CD4-positive, alpha-beta T cell treated with Interleukin-2 at 100 ng/mL for 4 hours (primary cell): ENCODE measurements at places on chromosomes 5 and 9.

GRCh38 chr9:123353984-123354591 is 1.9 kb upstream of the CRB2 start:
- DNase-seq = peak; percentile 48

DNA sequence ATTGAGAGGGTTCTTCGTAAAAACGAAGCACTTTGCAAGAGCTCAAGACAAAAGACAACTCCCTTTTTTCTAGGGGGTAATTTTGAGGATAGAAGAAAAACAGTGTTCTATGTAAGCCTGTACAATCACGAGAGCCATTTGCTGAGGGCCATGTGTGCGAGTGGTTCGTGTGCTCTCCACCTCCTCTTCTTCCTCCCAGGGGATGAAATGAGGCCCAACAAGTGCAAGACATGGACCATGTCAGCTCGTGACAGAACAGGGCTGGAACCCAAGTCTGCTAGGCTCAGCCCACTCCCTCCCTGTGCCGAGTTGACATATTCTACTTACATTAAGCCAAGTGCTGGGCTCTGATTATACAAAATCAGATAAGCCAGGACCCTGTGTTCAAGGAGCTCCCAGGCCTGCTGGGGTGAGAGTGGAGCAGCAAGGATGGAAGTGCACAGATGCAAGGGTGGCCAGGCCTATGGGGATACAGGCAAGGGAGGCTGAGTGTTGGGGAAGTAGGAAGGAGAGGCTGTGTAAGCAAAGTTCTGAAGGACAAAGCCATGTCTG is 97.9 kb upstream of the MSX2 start:
- DNase-seq = no peak

DNA sequence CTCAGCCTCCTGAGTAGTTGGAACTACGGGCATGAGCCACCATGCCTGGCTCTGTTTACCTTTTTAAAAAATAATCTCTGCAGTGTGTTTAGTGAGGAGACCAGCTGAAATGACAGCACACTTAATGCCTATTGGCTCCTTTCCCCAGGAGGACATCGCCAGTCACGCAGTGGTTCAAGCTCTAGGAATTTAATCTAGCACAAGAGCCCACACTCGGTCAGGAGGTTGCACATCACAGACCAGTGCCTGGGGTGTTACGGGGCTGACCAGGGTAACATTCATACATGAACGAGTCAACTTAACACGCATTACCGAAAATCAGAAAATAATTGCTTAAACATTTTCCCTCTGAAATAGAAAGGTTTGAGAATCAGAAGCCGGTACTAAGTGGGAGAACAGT is 217.0 kb downstream of the GOLPH3 start:
- DNase-seq = no peak

- DNase-seq = no peak
Observed at GRCh38 chr9:36623280-36623679, 50.6 kb downstream of the MELK start.

DNA sequence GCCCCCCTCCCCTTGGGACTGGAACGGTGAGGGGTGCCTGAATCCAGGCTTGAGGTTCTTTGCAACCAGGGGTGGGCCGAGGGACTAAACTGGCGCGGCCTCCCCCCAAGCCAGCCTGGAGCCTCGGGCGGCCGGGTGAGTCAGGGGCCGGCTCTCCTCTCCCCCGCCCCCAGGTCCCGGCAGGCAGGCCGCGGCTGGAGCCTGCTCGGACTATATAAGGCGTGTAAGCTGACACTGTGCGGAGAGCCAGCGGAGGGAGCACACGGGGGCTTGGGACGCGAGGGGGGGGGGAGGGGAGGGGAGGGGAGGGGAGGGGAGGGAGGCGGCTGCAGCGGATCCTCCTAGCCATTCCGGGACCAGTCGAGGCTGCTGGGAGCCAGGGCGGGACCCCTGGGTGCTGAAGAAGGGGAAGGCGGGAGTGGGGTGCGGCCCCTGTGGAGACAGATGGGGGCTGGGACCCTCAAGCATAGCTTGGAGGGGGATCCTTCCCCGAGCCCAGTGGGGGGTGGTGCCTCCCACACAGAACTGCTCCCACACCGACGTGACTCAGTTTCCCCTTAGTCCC is 595 bp downstream of the PDLIM7 start:
- no peak for DNase-seq

GRCh38 chr5:154503698-154504039 is 25.6 kb upstream of the HAND1 start:
- no peak for DNase-seq

DNA sequence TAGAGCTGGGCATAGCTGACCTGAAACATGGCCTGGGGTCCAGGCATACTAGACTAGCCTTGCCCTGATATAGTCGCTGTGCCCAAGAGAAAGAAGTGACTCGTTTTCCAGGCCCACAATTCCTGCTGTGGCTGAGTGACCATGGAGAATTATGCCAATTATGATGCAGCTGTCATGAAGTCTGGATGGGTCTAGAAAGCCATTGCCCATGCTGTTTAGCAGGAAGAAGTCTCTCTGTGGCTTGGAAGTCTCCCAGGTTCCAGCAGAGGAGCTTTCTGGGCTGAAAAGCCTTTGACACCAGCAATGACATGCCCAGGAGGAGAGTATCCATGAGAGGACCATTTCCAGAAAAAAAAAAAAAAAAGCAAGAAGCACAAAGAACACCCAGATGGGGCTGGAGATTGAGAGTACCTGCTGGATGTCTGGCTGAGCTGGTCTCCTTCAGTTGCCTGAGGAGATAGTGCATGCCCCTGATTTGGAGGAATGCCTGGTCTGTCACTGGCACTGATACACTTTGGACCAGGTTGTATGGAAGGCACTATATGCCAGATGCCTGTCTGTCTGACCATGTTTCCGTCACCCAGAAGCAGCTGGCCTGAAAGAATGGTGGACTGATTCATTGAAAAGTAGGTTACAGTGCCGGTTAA is 128.0 kb upstream of the EPB41L4A start:
- no peak for DNase-seq

- no peak for DNase-seq
Observed at GRCh38 chr9:98289614-98290201, 34.3 kb upstream of the TBC1D2 start.

- no peak for DNase-seq
Observed at GRCh38 chr9:18499062-18499461, 25.1 kb downstream of the ADAMTSL1 start.

DNA sequence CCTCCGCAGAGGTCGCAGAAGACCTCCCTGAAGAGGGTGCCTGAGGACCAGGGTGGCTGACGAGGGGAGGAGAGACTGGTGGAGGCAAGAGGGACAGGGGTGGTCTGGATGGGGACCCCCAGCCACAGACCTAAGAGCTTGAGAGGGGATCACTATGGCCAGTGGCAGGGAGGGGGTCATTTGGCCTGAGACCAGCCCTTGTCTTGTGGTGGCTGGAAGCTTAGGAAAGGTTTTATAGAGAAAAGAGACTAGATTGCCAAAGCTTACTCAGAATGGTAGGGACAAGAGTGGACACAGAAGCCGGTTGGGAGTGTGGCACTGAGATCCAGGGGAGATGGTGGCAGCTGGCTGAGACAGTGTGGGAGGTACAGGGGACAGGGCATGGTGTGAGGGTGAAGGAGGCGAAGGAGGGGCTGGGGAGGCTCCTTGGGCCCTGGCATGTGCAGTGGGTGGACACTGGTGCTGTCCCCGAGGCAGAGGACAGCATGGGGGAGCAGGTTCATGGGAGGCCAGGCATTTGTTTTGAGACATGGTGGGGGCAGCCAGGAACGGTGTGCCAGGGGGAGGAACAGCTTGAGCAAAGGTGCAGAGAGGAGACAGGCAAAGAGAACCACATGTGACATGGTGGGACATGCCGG is 123.0 kb downstream of the C9orf50 start:
- DNase-seq = no peak

DNA sequence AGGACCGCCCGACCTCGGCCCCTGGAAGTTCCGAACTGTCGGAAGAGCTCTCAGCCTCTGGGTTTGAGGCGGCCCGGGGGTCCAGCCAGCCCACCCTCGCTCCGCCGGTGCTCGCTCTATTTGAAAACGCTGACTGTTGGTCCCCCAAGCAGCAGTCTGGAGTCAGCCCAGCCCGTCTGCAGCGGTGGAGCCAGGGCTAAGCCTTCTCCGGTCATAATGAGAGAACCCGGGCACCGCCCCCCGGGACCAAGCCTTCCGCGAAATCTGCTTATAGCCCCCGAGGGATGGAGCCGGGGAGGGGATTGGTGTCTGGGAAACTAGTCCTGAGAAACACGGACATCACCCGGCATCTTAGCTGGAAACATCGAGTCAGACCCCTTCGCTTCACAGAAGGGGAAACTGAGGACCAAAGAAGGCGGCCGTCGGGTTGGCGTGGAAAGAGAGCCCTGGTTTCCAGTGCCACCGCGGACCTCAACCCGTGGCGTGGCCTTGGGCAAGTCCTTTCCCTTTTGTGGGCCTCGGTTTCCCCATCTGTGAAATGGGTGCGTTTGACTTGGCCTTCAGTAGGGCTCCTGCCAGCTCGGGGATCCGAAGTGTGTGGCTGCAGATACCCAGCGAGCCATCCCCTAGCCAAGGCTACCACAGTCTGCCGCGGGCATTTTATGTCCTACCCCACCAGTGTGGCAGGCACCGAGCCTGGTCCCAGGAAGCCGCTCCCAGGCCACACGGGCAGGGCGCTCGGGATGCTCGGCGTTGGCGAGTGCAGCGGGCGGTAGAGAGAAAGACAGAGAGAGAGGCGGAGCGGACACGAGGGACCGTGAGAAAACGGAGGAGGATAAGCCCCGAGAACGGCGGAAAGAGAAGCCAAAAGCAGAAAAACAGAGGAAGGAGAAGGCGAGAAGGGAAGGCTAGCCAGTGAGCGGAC is 857 bp downstream of the ADAM19 start:
- DNase-seq = no peak

DNA sequence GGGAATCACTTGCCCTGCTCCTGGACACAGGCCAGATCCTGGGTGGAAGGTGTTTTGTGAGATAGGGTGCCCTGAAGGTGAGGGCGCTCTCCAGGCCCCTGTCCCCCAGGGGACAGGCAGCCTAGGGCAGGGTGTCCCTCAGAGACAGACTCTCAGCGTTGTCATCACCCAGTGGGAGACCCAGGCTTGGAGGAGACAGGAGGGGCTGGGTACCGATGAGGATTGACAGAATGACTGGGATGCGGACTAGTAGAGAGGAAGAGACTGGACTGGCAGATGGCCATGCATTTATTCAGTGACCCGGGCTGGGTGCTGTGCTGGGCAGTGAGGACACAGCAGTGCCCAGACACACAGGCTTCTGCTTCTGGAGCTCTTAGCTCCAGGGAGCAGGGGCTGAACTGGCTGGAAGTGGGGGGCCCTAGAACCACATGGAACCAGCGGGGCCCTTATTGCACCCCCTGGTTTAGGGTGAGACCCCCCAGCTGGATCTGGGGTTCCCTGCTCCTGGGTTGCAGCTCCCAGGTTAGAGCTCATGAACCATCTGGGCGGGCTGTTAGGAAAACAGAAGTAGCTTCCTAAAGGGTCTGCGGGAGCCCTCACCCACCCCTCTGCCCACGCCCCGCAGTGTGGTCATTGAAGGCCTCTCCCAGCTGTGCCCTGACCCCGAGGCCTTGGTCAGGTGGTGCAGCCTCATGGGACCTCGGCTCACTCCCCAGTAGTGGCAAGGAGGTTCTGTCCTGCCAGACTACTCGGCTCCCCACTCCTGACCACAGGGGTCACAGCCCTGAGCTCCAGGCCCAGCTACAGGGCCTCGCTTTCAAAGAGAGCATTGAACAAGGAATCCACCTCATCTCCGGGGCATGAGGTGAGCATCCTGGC is 116.7 kb upstream of the LMX1B start:
- DNase-seq = no peak

- no peak for DNase-seq
Observed at GRCh38 chr9:104138243-104138868, 44.2 kb downstream of the SMC2 start.

DNA sequence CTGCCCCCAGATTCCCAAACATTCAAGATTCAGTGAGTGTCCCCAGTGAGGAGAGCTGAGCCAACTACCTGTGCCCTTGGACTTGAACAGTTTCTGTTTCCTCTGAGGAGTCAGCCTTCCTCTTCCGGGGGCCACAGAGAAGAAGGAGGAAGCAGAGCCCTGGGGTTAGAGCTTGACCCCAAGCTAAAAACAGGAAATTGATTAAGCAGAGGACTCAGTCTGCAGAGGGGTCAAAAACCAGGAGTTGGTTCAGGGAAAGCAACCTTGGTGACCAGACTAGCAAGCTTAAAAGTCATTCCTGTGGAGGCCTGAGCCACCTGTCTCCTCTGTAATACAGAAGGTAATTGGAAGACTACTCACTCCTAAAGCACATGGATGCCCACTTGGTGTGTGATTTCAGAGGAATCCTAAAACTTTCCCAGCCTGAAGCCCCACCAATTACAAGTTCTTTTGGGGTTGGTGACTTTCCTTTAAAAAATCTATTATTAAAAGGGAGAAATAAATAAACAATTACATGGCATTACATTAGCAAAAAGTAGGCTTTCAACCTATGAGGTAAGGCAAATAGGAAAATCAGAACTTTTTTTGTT is 64.2 kb upstream of the SELENOP start:
- no peak for DNase-seq

- DNase-seq = no peak
Observed at GRCh38 chr5:134175921-134176510, 734 bp downstream of the SKP1 start.

GRCh38 chr9:93244510-93245436 is 60.8 kb downstream of the WNK2 start:
- DNase-seq = no peak

DNA sequence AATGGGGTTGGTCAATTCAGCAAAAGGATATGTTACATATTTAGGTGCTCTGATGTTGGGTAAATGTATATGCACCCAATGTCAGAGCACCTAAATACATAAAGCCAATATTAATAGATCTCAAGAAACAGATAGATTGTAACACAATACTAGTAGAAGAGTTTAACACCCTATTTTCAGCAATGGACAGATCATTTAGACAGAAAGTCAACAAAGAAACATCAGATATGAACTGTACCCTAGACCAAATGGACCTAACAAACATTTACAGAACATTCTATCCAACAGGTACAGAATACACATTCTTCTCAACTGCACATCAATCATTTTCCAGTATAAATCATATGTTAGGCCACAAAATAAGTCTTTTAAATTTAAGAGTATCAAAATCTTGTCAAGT is 35.2 kb downstream of the FANCC start:
- DNase-seq = no peak

DNA sequence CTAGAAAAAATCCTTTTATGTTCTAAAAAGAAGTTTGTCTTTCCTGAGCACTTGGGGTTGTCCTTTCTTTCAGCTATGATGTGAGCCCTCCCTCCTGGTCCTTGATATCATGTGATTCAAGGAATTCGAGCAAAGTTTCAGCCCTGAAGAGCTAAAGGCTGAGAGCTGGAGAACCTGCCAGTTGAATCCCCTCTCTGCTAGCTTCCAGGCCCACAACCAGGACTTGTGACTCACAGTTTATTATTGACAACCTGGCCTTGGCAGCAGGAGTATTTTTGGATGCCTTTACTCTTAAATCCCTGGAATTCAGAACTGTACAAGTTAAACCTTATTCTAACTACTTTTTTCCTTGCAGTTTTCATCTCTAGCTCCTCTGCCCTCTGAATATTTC is 182.8 kb downstream of the SPOCK1 start:
- DNase-seq = no peak

GRCh38 chr9:125341566-125341965 is 79.9 kb downstream of the GAPVD1 start:
- no peak for DNase-seq

GRCh38 chr9:76835571-76836283 is 70.2 kb downstream of the PRUNE2 start:
- no peak for DNase-seq

- DNase-seq = no peak
Observed at GRCh38 chr9:20981486-20981885, 50.0 kb downstream of the HACD4 start.
